ENCODE measurements at places on chromosomes 11 and 22.

GRCh38 chr11:97815667-97816066 is 1205.1 kb upstream of the CNTN5 start:
- no peak for DNase-seq

- no peak for DNase-seq
Measured at GRCh38 chr11:68503792-68504191, 43.2 kb downstream of the PPP6R3 start.

- DNase-seq: no peak
Measured at GRCh38 chr11:8097468-8097867, 16.5 kb downstream of the TUB start.

DNA sequence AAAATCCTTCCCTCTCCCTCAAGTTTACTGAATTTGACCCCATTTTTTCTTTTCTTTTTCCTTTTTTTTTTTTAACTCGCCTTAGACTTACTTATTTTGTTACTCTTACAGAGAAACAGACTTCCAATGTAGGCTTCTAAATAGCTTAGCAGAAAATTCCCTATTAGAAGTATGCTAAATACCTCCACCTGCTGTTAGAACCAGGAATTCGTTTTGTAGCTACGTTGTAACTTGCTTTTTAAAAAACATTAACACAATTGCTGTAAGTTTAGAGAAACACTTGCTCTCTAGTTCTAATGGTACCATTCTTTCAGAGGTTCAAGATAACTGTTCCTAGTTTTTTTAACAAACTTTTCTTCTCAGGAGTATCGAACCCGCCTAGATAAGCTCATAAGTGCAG is 324.2 kb downstream of the DCDC1 start:
- peak; percentile 37 for DNase-seq

- no peak for DNase-seq
Measured at GRCh38 chr22:46942799-46943785, 180.6 kb downstream of the TBC1D22A start.

DNA sequence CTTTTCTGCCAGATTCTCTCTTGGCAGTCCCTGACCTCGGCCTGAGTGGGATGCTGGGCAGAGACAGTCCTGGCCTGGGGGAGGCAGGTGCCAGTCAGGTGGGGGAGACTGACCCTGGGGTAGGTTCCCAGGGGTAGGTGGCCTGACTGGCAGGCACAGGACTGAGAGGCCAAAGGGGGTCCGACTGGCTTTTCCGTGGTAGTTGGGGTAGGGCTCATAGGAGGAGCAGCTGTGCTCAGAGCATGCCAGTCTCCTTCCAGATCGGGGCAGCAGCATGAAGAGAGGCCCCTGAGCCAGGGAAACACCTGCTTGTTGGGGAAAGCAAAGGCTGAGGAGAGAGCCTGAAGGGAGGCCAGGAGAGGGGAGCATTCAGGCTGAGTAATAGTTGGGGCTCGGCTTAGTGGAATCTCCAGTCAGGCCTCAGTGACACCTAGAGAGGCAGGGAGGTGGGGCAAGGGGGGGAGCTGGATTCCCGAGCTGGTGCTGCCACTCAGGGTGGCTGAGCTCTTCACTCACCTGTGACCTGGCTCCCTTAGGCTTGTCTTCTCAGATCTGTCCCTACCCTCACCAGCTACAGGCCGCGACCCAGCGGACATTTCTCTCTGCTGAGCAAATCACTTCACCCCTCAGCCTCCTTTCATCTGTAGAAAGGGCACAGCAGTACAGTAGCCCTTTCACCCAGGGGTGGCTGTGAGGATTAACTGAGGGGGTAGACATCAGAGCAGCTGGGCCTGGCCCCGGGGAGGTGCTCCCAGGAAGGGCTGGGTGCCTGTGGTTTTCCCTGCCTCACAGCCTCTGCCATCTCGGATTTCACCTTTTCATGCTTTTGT is 26.2 kb downstream of the MCM5 start:
- DNase-seq: peak; percentile 67

DNA sequence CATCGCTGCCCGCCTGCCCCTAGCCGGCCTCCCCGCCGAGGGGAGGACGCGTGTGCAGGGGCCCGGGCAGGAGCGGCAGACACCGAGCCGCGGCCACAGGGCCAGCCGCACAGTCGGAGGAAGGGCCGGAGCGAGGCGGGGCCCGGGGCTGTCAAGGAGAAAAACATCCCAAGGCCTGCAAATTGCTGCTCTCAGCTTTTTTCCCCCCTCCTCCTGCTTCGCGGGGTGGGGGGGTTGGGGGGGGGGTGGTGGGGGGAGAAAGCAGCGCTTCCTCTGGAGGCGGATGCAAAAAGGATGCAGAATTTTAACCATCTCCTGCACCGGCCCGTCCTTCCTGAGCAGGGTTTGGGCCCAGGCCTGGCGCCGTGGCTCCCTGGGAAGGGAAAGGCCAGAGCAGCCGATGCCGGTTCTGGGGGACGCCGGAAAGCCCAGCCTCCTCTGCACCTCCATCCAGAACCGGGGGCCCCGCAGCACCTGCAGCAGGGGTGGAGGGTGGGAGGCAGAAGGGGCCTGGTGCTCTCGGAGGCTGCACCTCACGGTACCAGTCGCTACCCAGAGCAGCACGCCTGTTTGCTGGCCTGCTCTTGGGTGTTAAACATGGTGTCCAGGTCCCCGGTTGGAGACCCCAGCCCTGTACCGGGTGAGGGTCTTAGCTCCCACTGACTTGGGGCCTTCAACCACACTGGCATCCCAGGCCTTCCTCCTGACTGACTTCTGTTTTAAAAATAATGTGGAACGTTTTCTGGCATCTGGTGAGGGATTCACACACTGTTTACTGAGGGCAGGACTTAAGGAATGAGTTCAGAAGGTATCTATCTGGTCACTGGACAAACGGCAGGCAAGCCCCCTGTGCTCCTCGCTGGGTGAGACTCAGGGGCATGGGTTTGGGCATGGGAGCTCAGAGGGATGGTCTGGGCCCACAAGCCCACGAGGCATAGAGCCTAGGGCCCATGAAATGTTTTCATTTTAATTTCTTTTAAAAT is 77.4 kb upstream of the WNT7B start:
- peak; percentile 77 for DNase-seq

DNA sequence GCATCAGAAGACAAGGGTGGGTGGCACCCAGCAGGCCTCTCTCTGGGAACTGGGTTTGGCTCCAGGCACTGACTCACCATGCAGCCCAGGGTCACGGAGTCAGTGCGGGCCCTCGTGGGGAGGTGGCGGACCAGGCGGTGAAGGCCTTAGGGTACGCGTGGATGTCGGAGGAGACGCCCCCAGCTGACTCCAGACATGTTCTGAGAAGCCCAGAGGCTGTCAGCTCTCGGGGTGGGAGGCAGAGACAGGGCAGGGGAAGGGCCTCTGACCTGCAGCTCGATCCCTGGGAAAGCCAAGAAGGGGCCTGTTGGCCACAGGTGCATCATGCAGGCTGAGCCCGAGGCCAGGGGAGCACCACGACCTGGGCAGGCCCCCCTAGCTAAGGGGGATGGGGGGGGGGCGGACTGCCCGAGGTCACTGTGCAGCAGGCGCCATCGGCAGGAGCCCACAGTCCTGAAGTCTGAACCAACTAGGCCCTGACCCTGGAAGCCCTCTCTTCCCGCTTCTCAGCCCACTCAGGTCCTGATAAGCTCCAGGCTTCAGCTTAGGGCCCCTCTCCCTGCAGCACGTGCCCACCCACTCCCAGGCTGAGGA is 18.0 kb downstream of the MOB2 start:
- DNase-seq: no peak

DNA sequence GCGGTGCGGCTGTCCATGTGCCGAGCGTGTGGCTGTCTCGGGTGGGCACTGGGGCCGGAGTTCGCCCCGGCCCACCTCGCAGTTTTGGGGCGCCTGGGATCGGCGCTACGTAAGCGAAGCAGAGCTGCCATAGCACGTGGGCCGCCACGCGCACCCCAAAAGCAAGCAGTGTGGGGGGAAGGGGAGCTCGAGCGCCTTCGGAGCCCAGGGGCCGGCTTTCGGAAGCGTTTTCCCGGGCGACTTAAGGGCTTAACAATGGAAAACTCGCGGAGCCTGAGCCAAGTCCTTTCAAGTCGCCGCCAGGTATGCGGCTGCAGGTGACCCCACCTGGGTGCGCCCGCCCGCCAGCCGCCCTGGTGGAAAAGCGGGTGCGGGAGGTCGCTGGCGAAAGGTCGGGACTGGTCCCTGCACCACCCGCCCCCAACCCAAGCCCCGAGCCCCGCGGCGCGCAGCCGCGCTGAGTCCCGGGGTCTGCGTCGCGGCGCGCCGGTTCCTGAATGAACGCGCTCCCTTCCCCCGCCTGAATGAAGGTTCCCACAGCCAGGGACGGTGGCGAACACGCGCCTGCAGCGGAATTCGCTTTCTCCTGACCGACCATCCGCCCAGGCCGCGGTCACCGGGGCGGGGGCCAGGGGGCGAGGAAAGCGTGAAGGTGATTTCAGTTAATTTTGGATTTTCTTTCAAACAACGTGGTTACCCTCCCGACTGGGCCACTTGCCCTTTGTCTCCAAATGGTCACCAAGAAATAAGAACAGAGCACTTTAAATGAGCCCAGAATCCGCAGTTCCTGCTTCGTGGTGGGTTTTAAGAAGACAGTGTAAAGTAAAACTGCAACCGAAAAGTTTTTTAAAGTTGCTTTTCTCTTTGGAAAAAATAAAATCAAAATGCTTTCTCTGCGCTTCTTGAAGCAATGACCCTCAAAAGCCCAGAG is 2.8 kb upstream of the CCND1 start:
- peak; percentile 69 for DNase-seq

DNA sequence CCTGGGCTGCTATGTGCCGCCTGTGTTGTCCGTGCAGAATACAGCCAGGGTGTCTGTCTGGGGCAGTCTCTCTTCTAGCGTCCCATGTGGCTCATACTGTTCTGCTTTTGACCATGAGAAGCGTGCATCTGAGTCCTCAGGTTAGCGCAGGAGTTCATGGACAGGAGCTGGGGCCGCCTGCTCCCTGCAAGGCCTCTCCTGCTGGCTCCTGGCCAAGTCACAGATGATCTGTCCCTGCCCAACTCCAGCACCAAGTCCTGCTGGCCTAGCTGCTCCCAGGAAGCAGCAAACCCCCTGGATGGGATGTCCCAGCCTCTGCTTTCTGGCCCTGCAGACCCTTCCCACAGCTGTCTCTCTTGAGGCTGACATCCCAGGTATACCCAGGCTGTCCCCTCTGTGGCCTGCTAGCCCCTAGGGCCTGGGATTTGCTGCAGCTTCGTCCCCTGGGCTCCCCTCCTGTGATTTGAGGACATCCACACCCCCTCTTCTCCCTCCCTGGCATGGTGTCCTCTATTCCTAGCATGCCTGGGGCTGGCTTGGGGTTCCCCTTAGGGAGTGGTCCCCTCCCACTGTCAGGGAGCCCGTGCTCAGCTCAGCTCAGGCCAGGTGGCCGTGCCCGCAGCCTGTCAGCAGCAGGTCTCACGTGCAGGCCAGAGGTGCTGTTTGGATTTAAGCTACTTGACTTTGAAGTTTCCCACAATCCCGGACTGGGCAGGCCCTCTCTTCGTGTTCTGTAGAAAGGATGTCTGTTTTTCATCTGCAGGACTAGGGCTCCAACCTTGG is 17.8 kb downstream of the PRR5 start:
- DNase-seq: no peak

Data from LHCN-M2 (cell line).